Type B pancreatic cell (in vitro differentiated cells): ENCODE measurements at places on chromosomes 3 and 15.
A peak's percentile ranks its signal among the peaks of the same experiment; 100 is the strongest.

- no peaks in the 10 kb centered on the region for H3K4me1 ChIP-seq
- DNase-seq = no peak
- no peaks in the 10 kb centered on the region for H3K27me3 ChIP-seq
- H3K4me3 ChIP-seq = no peak overlapping the region
- H3K27ac ChIP-seq = no peak overlapping the region
Measured at GRCh38 chr15:39999538-40000200, 39.3 kb downstream of the SRP14 start.

DNA sequence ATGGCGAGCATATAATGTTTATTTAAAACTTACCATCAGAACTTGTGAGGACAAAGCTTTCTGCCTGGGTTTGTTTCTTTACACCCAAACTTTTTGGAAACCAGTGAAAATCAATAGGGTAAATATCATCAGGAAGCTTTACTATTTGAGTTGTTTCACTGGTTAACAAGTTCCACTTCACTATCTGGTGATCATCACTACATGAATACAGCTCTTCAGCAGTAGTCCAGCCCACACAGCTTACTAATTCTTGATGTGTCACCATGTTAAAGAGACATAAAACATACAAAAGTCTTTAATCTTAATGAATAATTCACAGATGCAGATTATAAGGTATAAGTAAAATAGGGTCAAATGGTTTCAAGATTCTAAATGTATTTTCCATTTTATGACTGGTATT lies 17.6 kb downstream of the IFT80 start:
- H3K36me3 ChIP-seq = no peaks in the 10 kb centered on the region
- no peaks in the 10 kb centered on the region for H3K4me1 ChIP-seq
- no peak overlapping the region for H3K27ac ChIP-seq

- no peaks in the 10 kb centered on the region for H3K27me3 ChIP-seq
- H3K4me3 ChIP-seq = no peak overlapping the region
- peaks cover 10% of the 10 kb centered on the region for H3K4me1 ChIP-seq
- no peak overlapping the region for H3K27ac ChIP-seq
Measured at GRCh38 chr3:168362156-168362555, 266.4 kb upstream of the GOLIM4 start.

DNA sequence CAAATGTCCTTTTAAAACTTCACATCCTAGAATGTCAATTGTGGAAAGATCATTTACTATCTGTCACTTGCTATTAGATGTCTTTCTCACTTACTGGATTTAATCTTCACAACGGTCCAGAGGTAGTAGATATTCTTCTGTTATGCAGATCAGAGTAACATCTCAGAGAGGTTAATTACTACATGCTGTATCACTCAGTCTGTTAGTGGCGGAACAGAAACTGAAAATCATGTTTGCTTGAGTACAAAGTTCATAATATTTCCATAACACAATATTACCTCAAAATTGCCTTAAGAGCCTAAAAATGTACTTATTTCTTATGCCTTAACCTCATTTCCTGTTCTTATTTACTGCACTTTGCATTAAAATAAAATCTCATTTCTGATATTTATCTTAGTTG lies 28.6 kb upstream of the GPR149 start:
- H3K27ac ChIP-seq = no peak overlapping the region
- H3K27me3 ChIP-seq = no peaks in the 10 kb centered on the region
- no peaks in the 10 kb centered on the region for H3K36me3 ChIP-seq
- H3K4me3 ChIP-seq = no peak overlapping the region
- H3K4me1 ChIP-seq = no peaks in the 10 kb centered on the region

- DNase-seq = no peak
- no peaks in the 10 kb centered on the region for H3K36me3 ChIP-seq
Measured at GRCh38 chr3:19898721-19899120, 35.3 kb downstream of the EFHB start.

- H3K36me3 ChIP-seq = no peaks in the 10 kb centered on the region
- H3K4me3 ChIP-seq = no peak overlapping the region
- no peak for DNase-seq
- no peak overlapping the region for H3K27ac ChIP-seq
- peaks cover 10% of the 10 kb centered on the region for H3K27me3 ChIP-seq
- H3K4me1 ChIP-seq = peaks cover 18% of the 10 kb centered on the region
Measured at GRCh38 chr15:100663915-100664281, 61.5 kb downstream of the ASB7 start.

- DNase-seq = no peak
- H3K4me3 ChIP-seq = no peak overlapping the region
- peaks cover 16% of the 10 kb centered on the region for H3K4me1 ChIP-seq
- H3K36me3 ChIP-seq = no peaks in the 10 kb centered on the region
- H3K27me3 ChIP-seq = peaks cover 3% of the 10 kb centered on the region
Measured at GRCh38 chr15:38941399-38941953, 376.9 kb upstream of the RASGRP1 start.

DNA sequence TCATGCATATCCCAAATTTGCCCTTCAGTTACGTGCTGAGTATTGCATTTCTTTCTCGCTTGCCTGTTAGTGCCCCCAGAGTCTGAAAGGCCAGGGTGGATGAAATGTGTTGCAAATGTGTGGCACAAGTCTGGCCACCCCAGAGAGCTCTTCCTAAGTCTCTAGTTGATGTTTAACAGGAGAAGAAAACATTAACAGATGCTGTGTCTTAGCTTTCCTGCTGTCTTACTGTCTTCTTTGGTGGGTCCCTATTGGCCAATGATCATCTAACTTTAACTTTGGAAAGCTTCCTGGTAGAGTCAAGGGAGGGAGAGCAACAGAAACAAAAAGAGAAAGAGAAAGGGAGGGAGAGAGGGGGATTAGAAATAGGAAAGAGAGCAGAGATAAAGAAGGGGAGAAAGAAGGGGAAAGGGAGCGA lies 76.7 kb upstream of the P3H2 start:
- H3K4me1 ChIP-seq = peaks cover 15% of the 10 kb centered on the region
- no peak for DNase-seq
- H3K27ac ChIP-seq = no peak overlapping the region
- H3K27me3 ChIP-seq = no peaks in the 10 kb centered on the region
- H3K36me3 ChIP-seq = no peaks in the 10 kb centered on the region
- H3K4me3 ChIP-seq = no peak overlapping the region

- H3K27ac ChIP-seq = no peak overlapping the region
- H3K27me3 ChIP-seq = no peaks in the 10 kb centered on the region
- H3K4me3 ChIP-seq = no peak overlapping the region
- H3K36me3 ChIP-seq = peaks cover 14% of the 10 kb centered on the region
Measured at GRCh38 chr3:61569856-61570580, 8.6 kb downstream of the PTPRG start.

DNA sequence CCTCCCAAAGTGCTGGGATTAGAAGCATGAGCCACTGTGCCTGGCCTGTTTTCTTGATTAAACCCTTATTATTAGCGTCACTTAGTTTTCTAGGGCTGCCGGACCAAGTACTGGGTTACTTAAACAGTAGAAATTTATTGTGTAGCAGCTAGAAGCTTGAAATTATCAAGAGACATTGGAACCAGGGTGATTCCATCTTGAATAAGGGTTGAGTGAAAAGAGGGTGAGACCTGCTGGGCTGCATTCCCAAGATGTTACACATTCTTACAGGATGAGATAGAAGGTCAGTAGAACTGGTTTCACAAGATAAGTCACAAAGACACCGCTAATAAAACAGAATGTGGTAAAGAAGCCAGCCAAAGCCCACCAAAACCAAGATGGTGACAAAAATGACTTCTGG lies 18.6 kb upstream of the FSTL1 start:
- H3K27ac ChIP-seq = peak overlapping the region; percentile 99
- H3K36me3 ChIP-seq = peaks cover 5% of the 10 kb centered on the region
- H3K27me3 ChIP-seq = no peaks in the 10 kb centered on the region
- peaks cover 13% of the 10 kb centered on the region for H3K4me1 ChIP-seq
- H3K4me3 ChIP-seq = peak overlapping the region; percentile 73
- DNase-seq = no peak

GRCh38 chr3:28672406-28672805 lies 323.8 kb upstream of the AZI2 start:
- peaks cover 7% of the 10 kb centered on the region for H3K4me1 ChIP-seq
- H3K36me3 ChIP-seq = no peaks in the 10 kb centered on the region

- H3K4me1 ChIP-seq = no peaks in the 10 kb centered on the region
- no peaks in the 10 kb centered on the region for H3K27me3 ChIP-seq
- no peak overlapping the region for H3K27ac ChIP-seq
- no peak overlapping the region for H3K4me3 ChIP-seq
- DNase-seq = no peak
Measured at GRCh38 chr3:41912280-41912679, 49.6 kb downstream of the ULK4 start.

- DNase-seq = no peak
- no peak overlapping the region for H3K4me3 ChIP-seq
- no peaks in the 10 kb centered on the region for H3K27me3 ChIP-seq
- H3K27ac ChIP-seq = no peak overlapping the region
Measured at GRCh38 chr3:115164374-115165221, 17.5 kb upstream of the ZBTB20 start.

DNA sequence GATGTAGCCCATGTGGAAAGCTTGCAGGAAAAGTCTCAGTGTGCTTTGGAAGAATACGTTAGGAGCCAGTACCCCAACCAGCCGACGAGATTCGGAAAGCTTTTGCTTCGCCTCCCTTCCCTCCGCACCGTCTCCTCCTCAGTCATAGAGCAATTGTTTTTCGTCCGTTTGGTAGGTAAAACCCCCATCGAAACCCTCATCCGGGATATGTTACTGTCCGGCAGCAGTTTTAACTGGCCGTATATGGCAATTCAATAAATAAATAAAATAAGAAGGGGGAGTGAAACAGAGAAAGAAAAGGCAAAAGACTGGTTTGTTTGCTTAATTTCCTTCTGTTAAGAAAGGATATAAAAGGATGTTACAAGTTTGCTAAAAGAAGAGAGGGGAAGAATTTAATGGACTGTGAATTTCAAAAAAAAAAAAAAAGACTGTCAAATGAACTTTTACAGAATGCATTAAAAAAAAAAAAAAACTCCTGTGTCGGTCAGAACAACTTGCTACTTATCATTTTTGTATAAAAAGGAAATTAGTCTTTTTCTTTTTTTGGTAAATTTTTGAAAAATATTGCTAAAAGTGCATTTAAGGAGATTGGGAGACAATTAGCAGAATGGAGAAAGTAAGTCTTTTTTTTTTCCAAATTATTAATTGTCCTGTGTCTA lies 7.0 kb downstream of the NR2F2 start:
- peaks cover 22% of the 10 kb centered on the region for H3K27me3 ChIP-seq
- peak overlapping the region; percentile 93 for H3K27ac ChIP-seq
- H3K4me1 ChIP-seq = peaks cover 49% of the 10 kb centered on the region
- peaks cover 78% of the 10 kb centered on the region for H3K36me3 ChIP-seq
- peak overlapping the region; percentile 95 for H3K4me3 ChIP-seq
- DNase-seq = no peak

DNA sequence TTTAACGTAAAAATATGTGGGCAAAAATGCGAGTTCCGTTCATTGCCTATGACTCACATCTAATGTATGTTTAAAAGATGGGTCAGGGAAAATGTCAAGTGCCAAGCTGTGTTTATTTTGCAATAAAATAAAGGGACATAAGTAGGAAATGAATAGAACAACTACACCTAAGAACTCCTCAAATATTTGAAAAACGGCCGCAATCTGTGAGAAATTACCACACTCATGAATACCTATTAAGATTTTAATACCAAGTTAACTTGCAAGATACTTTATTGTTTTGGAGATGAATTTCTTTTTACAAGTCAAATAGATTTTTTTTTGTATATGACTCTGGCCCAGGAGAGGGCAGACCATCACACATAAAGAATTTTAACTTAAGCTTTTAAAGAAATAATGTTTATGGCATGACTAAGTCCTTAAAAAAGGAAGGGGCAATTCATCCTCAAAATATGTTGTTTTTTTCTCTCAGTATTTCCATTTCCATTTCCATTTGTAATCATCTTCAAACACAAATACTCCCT lies 152.7 kb downstream of the SUCNR1 start:
- H3K27me3 ChIP-seq = no peaks in the 10 kb centered on the region
- no peak overlapping the region for H3K4me3 ChIP-seq
- no peaks in the 10 kb centered on the region for H3K4me1 ChIP-seq
- H3K36me3 ChIP-seq = no peaks in the 10 kb centered on the region

- H3K36me3 ChIP-seq = no peaks in the 10 kb centered on the region
- H3K27ac ChIP-seq = peak overlapping the region; percentile 93
- peaks cover 6% of the 10 kb centered on the region for H3K27me3 ChIP-seq
- no peak for DNase-seq
- peak overlapping the region; percentile 49 for H3K4me3 ChIP-seq
Measured at GRCh38 chr3:189513281-189514117, 117.7 kb upstream of the TP63 start.

GRCh38 chr3:11819146-11819689 lies 27.5 kb downstream of the TAMM41 start:
- H3K27me3 ChIP-seq = no peaks in the 10 kb centered on the region
- H3K4me1 ChIP-seq = peaks cover 11% of the 10 kb centered on the region
- DNase-seq = no peak
- peaks cover 36% of the 10 kb centered on the region for H3K36me3 ChIP-seq
- H3K4me3 ChIP-seq = no peak overlapping the region

DNA sequence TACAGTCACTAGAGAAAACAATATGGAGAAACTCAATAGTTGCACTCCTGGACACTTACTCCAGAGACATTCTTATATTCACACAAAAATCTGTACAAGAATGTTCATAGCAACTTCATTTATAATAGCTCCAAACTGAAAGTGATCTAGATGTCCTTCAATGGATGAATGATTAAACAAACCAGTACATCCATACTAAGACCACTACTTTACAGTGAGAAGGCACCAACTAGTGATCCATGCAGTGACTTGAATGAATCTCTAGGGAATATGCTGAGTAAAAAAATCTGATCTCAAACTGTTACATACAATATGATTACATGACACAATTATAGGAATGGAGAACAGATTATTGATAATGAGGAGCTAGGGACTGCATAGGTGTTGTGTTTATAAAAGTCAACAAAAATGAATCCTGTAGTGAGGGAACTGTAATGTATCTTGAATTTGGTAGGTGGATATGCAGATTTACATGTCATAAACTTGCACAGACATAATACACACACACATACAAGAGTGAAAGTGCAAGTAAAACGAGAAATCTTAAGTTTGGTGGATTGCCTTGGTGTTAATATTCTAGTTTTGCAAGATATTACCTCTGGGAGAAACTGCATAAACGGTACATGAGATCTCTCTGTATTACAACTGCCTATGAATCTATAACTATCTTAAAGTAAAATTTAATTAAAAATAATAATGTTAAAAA lies 85.7 kb downstream of the SPATA16 start:
- no peak overlapping the region for H3K4me3 ChIP-seq
- DNase-seq = no peak
- H3K27me3 ChIP-seq = no peaks in the 10 kb centered on the region
- no peaks in the 10 kb centered on the region for H3K4me1 ChIP-seq

- no peak overlapping the region for H3K27ac ChIP-seq
- no peaks in the 10 kb centered on the region for H3K4me1 ChIP-seq
- DNase-seq = no peak
- no peak overlapping the region for H3K4me3 ChIP-seq
Measured at GRCh38 chr3:2937592-2937991, 172.6 kb downstream of the IL5RA start.

DNA sequence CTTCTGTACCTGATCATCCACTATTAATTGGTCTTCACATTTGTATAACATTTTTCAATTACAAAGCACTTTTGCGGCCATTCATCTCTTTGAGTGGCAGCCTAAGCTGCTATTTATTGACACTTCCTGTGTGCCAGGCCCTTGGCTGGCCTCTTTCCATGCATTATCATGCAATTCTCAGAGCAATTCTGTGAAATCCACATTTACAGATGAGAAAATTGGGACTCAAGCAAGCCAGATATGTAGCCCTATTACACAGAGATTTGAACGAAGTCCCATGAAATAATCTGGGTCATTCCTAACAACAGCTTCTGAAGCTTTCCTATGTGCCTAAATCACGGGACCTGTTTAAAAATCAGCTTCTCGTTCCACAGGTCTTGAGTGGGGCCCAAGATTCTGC lies 17.4 kb downstream of the SLC6A1 start:
- peaks cover 39% of the 10 kb centered on the region for H3K27me3 ChIP-seq
- H3K27ac ChIP-seq = no peak overlapping the region
- no peak for DNase-seq
- H3K4me3 ChIP-seq = no peak overlapping the region
